Stomach (tissue), 19 donors: ENCODE measurements at places on chromosomes 12 and 14.

DNA sequence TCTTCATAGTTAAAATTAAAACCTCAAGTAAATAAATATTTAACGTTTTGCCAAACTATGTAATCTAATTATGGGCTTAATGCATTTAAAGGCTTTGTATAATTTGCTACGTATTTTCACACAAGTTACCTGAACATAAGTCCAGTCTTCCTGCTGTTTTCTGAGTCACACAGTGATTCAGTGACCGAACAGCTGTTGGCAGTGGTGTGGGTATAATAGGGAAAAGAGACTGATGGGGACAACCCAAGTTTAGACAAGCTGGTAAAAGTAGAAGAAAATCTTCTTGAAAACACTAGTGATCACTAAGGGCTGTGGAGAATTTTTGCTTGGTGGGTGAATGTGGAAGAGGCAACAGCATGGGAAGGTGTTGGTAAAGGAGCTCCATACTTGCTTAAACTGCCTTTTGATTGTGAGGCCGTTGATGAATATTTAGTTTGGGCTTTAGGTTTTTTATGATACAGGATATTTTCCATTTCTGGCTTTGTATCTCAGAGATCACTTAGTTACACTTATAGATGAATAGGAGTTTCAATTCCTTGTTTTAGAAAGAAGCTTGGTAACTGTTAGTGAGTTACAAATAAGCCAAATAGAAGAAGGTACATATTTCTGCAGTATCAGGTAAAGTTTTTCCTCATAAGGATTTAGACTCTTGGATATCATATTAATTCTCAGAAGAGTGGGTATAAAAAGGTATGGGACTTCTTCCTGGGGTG, 23.9 kb downstream of the LRRK2 start:
- DNase-seq: no peak

GRCh38 chr12:53579545-53579955, 46.6 kb downstream of the ATF7 start:
- DNase-seq: no peak

DNA sequence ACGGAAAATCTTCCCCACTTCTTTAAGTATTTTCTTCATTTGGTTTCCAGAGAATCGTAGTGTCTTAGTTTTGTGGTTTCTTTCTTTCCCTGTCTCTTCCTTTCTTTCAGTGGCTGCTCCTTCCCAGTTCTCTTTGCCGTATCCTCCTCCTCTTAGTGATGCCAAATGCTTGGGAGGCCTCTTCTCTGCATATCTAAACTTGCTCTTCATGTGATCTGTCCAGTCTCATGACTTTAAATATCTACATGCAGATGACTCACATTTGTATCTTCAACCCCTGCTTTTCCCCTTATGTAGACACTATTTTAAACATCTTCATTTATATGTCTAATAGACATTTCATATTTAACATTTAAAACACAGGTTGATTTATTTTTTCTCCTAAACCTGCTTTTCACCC, 149.2 kb downstream of the PTCSC3 start:
- no peak for DNase-seq

GRCh38 chr12:123916729-123917128, 55.9 kb downstream of the CCDC92 start:
- DNase-seq: no peak

DNA sequence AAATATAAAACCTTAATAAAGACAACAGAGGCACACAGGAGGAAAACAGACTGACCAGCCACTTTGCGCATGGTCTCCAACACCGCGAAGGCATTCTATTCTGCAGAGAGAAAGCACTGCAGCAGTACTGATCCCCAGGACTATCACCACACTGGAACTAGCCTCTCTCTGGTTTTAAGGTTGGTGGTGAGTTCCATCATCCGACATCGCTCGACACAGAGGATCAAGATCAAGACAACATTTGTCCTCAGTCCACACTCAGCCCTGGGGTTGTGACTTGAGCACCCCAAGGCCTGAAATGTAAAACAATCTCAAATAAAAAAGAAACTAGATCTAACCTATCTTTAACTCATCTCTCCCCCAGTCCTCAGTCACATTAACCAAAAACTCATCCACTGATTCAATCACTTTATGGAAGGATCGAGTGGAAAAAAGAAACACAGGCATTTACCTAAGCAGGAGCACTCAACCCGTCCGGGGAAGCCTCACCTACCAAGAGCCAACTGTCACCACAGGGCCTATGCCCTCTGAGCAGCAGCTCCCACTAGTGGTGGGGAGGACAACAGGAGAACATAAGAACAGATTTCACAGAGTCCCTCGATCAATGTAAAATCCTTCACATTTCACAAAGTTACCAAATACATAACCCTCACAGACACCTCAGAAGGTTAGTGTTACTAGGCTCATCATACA, 17.7 kb downstream of the STXBP6 start:
- no peak for DNase-seq
